ENCODE measurements at places on chromosomes 16 and 17.

DNA sequence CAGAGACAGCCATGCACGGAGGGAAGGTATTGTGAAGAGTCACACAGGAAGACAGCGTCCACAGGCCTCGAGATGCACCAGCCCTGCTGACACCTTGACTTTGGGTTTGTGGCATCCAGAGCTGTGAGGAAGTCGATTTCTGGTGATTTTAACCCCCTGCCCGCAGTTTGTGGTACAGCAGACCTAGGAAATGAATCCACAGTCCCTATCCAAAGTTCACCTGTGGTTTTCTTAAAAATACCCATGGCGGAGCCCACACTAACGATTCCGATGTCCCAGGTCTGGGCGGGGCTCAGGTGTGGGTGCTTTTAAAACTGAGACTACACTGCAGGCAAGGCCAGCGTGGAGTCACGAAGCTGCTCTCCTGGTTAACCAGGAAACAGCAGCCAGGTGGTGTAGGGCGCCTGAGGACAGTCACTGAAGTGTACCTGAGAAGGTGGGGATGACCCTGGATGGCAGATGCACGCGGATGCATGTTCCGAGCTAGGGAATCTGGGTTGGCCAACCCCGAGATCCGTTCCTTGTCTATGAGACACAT lies 14.4 kb upstream of the MEAK7 start:
- no peak for DNase-seq

GRCh38 chr16:12126091-12126806 lies 149.7 kb downstream of the SNX29 start:
- DNase-seq: no peak

DNA sequence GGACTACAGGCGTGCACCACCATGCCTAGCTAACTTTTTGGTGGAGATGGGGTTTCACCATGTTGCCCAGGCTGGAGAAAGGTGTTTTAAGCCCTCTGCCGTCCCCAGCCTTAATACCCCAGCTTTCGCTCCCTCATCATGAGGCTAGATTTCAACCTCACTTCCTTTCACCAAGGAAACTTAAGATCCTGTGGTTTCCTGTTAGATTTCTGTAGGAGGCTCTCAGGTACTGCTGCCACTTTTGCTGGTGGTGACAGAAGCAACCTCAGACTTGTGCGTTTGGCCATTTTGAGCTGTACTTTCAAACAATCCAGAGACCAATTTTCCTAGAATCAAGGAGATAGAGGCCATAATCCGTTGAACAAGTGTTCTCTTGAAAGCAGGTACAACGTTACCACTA lies 36.2 kb downstream of the MPHOSPH6 start:
- DNase-seq: no peak

GRCh38 chr17:17154981-17155380 lies 51.2 kb downstream of the PLD6 start:
- no peak for DNase-seq

GRCh38 chr16:11151885-11152629 lies 103.9 kb downstream of the SOCS1 start:
- DNase-seq: no peak
